ENCODE measurements at places on chromosomes 16 and 17. TPM values are rescaled to one million over a fixed set of nuclear protein-coding genes. Genes with fewer than 3 reads are reported as not detected.
A peak's percentile ranks its signal among the peaks of the same experiment; 100 is the strongest.

The C17orf113 gene
- 2.3 TPM for total RNA-seq

The BEAN1 gene
- 1.7 TPM for total RNA-seq

The ADORA2B gene
- total RNA-seq = 43.4 TPM

DNA sequence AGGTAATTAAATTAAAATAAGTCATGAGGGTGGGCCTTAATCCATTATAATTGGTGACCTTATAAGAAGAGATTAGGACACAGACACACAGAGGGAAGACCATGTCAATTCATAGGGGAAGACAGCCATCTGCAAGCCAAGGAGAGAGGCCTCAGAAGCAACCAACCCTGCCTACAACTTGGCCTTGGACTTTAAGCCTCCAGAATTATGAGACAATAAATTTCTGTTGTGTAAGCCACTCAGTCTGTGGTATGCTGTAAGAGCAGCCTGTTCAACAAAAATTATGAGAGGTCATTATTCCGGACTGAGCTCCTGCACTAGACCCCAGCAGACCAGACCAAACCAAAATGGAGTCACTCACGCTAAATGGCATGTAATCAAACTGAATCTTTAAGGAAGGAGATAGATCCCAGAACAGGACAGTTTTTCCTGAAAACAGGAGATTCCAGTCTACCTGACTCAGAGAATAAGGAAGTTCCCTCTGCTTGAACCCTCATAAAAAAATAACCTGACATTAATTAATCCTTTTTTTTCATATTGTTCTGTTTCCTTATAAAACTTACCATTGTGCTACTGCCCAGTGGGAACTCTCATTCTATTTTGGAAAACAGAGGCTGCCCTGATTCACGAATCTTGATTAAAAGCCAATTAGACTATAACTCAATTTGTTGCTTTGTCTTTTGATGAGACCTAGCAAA is 74.3 kb downstream of the DNAH3 start:
- no peak for DNase-seq

GRCh38 chr17:82465023-82465603 is 6.6 kb downstream of the NARF start:
- DNase-seq = no peak

The MARVELD3 gene
- 3.8 TPM for total RNA-seq

The UBALD2 gene
- total RNA-seq = 36.1 TPM

The GNG13 gene
- not detected for total RNA-seq

- DNase-seq = no peak
Measured at GRCh38 chr17:4811471-4811870, 4.5 kb downstream of the PLD2 start.

DNA sequence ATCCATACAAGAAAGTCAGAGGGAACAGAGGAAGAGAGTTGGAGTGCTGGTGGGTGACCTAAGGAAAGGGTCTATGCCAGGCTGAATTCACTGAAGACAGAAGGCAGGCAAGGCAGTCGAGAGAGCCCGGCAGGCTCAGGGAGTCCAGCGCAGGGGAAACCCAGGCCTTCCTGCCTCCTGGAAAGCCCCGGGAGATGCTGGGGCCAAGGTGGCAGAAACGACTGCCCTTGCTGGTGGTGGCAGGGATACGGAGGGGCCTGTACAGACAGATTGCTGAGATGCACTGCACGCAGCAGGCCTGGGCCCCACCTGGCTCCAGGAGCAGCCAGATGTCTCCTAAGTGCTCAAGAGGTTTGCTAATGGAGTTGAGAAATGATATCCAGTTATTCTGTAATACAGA is 59.8 kb downstream of the GTF3C1 start:
- DNase-seq = no peak

DNA sequence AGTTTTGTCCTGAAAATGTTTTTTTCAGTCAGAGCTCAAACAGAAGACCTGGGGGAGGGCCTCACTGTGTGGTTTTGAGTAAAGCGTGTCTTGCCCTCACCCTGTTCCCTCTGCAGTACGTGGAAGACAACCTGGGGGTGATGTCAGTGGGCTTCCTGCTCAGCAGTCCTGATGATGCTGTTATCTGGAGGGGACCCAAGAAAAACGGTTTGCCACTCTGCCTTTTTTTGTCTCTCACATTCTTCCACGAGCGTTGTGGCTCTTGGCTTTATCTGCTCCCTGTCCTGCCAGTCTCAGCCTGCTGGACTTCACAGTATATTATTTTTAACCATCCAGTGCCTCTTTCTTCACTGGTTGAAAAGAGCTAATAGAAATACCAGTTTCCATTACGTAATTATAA is 12.9 kb downstream of the NUBP1 start:
- DNase-seq = no peak

GRCh38 chr17:3780986-3781385 is 20.0 kb downstream of the ITGAE start:
- no peak for DNase-seq

- no peak for DNase-seq
Measured at GRCh38 chr16:78720416-78720815, 621.0 kb downstream of the WWOX start.

The HAS3 gene
- total RNA-seq = 8.3 TPM

DNA sequence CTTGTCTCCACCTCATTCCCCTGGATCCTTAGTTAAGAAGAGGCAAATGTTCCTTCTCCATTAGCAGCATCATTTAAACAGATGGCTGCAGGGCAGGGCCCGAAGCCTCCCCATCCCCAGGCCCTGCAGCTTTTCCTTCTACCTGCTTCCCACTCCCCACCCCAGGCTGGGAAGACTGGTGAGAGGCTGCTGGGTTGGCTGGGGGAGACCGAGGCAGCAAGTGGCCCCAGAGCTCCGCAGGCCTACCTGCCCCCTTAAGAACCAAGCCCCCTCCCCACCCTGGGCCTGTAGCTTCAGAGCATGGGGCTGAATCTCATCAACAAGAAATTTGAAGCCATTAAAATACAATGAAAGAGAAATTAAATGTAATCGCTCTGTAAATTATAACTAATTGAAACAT is 22.1 kb upstream of the RPL38 start:
- DNase-seq = no peak

- DNase-seq = no peak
Measured at GRCh38 chr16:88856122-88856827, 472 bp downstream of the GALNS start.

The CCDC92B gene
- total RNA-seq = 0.62 TPM

GRCh38 chr16:67526149-67526791 is 2.4 kb upstream of the RIPOR1 start:
- DNase-seq = no peak

- peak; percentile 85 for DNase-seq
Measured at GRCh38 chr17:28950017-28950751, 1.1 kb downstream of the PHF12 start.

The ACSM2A gene
- total RNA-seq = not detected

The OR1A1 gene
- 0.21 TPM for total RNA-seq

GRCh38 chr17:67557921-67558320 is 159.8 kb upstream of the NOL11 start:
- DNase-seq = no peak

The ANKRD40CL gene
- total RNA-seq = not detected

DNA sequence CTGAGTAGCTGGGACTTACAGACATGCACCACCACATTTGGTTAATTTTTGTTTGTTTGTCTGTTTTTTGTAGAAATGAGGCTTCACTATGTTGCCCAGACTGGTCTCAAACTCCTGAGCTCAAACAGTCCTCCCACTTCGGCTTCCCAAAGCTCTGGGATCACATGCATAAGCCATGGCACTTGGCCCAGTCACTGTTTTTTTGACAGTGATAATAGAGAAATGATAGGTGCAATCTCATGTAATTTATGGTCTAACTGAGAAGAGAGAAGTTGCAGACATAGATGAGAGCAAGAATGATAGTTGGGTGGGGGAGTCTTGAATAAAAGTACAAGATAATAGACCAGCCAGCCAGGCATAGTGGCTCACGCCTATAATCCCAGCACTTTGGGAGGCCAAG is 89.7 kb upstream of the TNRC6A start:
- DNase-seq = no peak

GRCh38 chr17:56945938-56946505 is 14.8 kb downstream of the COIL start:
- no peak for DNase-seq

DNA sequence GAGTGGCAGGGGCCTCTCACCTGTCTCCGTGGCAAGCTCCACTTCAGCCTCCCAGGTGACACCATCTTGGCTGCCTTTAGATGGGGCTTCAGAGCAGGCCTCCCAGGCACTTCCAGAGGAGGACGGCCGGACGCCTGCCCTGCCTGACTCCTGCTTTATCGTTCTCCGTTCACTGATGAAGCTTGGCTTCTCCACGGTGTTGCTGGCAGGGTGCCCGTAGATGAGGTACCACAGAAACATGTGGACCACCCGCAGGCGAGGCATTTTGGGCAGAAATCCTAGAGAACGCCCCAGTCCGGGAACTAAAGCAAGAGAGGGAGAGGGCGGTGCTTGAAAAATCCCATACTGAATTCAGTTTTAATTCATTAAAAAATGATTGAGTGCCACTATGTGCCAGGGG is 54.5 kb downstream of the GTF3C1 start:
- DNase-seq = no peak

- no peak for DNase-seq
Measured at GRCh38 chr17:55606488-55606815, 95.2 kb upstream of the SMIM36 start.

- no peak for DNase-seq
Measured at GRCh38 chr16:54620197-54620596, 310.5 kb upstream of the IRX5 start.

GRCh38 chr17:3852561-3852960 is 6.5 kb upstream of the NCBP3 start:
- peak; percentile 39 for DNase-seq

The TNS4 gene
- total RNA-seq = 985 TPM

GRCh38 chr17:82273327-82274133 is at the start of gene CSNK1D:
Gene CSNK1D, minus strand, starts transcription at chr17:82273700. Its CDS starts 319 bp downstream, at chr17:82273381.
- peak; percentile 96 for DNase-seq

DNA sequence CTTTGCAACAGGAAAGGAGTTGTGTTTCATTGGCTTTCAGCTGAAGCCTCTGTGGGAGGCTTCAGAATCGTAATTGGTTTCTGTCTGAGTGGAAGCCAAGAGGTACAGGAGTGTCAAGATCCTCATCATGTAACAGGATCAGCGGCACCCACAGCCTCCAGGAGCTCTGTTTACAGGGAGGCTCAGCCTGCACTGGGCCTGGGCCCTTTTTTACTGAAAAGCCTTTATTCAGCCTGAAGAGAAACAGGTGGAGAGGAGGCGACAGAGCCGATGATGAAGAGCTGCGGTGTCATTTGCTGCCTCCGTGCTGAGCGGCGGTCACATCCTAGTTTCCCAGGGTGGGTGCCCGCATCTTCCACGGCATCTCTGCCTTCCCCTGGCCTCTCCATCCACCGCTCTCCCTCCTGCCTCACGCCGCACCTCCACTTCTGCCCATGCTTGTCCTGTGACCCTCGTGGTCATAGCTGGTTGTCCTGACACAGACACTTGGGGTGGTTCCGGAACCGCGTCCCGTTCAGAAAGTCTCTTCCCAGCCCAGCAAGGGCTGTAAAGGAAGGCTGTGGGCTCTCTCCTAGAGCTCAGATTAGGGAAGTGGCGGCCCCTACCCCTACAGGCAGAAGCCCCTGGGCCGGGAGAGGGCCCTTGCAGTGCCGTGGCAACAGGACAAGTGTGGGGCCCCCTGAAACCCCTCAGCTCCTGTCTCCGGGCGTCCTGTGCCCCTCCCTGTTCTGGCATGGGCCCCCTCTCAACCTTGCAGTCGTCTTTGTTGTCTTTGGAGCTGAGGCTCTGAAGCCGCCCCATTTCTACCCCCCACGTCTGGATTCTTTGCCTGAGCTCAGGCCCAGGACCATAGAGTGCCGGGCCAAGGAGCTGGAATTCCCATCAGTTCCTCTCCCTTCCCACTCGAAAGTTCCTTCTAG is 53.9 kb upstream of the CHMP6 start:
- DNase-seq = no peak

DNA sequence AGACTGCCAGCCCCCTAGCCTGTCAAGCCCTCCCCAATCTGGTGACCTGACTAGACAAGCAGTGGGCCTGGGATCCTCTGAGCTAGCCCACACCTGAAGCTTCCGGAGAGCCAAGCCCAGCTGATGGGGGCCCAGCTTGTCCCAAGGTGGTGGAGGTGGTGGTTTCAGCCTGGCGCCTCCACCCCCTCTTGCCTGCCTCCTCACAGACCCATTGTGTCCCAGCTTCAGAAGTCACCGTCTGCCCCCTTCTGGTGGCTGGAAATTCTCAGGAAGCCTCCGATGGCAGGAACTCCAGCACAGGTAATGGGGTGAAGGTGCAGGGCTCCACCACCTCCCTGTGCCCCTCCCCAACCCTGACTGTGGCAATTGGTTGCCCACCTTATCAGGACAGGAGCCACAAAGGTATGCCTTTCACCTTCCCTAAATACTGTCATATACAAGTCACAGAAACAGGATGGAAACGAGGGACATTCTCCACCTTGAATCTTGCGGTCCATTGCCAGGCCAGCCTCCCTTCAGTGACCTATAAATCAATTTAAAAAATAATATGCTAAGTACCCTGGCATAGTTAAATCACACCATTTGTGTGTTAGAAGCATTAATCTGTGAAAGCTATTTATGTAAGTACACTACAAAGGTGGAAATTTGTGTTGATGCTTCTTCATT is 66.0 kb upstream of the ZNF423 start:
- no peak for DNase-seq

DNA sequence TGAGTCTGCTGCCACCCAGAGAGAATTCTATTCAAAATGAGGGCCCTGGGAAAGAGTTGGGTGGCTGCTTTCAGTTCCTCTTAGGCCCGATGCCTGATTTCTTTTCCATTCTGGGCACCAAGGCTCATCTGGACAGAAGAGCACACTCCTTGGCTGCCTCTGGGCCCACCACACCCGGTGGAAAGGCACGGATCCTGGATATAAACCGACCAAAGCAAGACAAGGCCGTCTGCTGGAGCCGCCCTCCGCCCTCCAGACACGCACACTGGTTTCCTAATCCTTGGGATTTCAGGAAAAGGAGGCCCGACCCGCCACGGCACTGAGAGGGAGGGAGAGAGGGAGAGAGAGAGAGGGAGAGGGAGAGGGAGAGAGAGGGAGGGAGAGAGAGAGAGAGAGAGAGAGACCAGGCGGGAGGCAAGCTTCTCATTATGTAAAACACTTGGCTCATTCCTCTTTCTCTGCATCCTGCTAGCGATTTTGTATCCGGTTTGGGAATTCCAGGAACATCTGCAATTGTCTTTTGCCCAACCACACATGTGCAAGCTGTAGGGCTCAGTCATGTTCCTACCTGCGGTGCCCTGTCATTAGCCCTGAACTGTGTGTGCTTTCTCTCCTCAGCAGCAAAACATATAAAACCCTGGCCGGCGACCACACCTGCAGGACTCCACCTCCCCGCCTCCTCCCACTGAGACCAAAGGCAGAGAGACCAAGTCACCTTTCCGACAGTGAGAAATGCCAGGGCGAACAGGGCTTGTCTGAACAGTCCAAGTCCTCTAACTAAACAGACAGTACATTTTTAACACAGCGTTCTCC is 347.2 kb downstream of the SOX9 start:
- no peak for DNase-seq

The MSRB1 gene
- total RNA-seq = 28.6 TPM

- no peak for DNase-seq
Measured at GRCh38 chr16:66206363-66206762, 160.1 kb upstream of the CDH5 start.

- no peak for DNase-seq
Measured at GRCh38 chr17:69523244-69523861, 108.9 kb downstream of the MAP2K6 start.

The HS3ST3B1 gene
- 17.2 TPM for total RNA-seq

- no peak for DNase-seq
Measured at GRCh38 chr17:2718150-2718938, 6.8 kb upstream of the CLUH start.
